ENCODE measurements at places on chromosomes 7 and 10. TPM values are rescaled to one million over a fixed set of nuclear protein-coding genes. Genes with fewer than 3 reads are reported as not detected.

Gene RPEL1
- not detected for total RNA-seq

Gene OPN4
- total RNA-seq: not detected

Gene BICC1
- 25.6 TPM for total RNA-seq

Gene CCDC3
- total RNA-seq: 13.0 TPM

Gene COL26A1
- 7.8 TPM for total RNA-seq

Gene TSPAN15
- total RNA-seq: 72.0 TPM

Gene MRLN
- 156 TPM for total RNA-seq
